Glomerular endothelial cell (primary cell): ENCODE measurements at places on chromosomes 12 and 14. TPM values are rescaled to one million over a fixed set of nuclear protein-coding genes. Genes with fewer than 3 reads are reported as not detected.

ITGA7 gene
- total RNA-seq: 0.18 and 0.82 TPM in 2 replicates

GPR135 gene
- 0.97 and 4.8 TPM in 2 replicates for total RNA-seq

LHX5 gene
- total RNA-seq: not detected in 2 replicates

MED6 gene
- 24.0 and 26.8 TPM in 2 replicates for total RNA-seq

SGPP1 gene
- total RNA-seq: 10.3 and 13.2 TPM in 2 replicates

PMEL gene
- total RNA-seq: 0.58 and 1.1 TPM in 2 replicates

ESPL1 gene
- 2.6 and 4.8 TPM in 2 replicates for total RNA-seq

HEBP1 gene
- total RNA-seq: 37.2 and 57.1 TPM in 2 replicates

TEX22 gene
- total RNA-seq: 0.15 and 0.18 TPM in 2 replicates

INHBE gene
- total RNA-seq: not detected in 2 replicates

DNA sequence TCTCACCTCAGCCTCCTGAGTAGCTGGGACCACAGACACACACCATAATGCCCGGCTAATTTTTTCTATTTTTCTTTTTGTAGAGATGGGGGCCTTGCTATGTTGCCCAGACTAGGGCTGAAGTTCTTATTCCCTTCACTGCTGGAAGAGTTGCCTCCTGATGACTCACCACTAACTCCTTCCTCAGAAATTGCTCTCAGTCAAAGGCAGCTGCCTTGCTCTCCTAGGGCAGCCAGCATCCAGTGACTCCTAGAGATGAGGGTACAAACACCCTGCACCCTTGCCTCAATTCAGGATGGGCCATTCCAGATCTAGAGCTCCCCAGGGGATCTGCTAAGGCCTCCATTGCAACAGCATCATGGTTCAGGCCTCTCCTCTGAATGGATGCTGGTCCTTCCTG lies 54.0 kb upstream of the RASSF8 start:
- no peak for DNase-seq

DNA sequence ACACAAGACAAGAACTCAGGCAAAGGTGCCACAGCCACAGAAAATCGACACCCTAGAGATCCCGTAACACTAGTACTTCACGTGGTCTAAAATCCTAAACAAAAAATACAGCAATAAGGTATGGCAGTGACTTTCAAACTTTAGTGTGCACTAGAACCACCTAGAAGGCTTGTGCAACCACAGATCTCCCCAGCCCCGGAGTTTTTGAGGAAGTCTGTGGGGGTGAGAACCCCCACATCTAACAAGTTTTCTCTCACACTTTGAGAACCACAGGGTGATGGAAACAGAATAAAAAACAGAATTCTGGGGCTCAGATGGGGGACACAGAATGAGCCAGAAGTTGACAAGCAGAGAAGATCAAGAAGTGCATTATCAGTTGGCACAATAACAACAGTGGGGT lies 254.0 kb downstream of the ANO6 start:
- DNase-seq: no peak

GRCh38 chr12:52884526-52885293 lies 20.2 kb downstream of the KRT8 start:
- DNase-seq: no peak

GRCh38 chr12:11685716-11686115 lies 36.2 kb downstream of the ETV6 start:
- DNase-seq: no peak

GRCh38 chr14:38710881-38711280 lies 392.2 kb downstream of the SEC23A start:
- no peak for DNase-seq

DNA sequence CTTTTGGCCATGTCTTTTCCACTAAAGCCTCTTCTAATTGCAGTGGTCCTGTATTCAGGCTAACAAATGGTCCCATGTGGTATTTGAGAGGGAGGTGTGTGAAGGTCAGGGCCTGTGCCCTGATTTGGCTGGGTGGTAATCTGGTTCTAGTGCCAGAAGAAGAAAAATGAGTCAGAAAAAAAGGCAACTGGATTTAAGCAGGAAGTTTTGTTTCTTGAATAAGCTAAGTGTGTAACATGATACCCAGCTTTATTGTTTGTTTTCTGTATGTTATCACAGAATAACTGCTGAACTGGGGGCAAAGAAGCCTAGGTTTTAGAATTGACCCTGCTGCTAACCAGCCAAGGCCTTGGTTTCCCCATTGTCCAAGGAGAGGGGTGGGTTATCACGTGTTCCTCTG lies 134.0 kb downstream of the ANO6 start:
- no peak for DNase-seq

DNA sequence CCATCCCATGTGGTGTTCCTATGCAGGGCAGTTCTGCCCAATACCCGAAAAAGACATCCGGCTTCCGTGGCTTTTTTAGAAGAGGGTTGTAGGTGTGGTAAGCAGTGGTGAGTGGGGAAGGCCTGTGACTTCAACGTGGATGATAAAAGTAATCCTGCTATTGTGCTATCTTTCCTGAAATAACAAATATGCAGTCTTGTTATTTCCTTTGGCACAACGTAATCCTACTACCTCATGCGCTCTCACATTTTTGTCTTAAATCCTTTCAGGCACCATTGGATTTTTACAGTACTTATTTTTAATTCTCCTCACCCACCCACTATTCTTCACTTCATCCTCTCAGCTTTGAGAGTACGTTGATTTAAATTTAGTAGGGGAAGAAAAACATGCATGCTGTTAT lies 96.8 kb downstream of the IPO8 start:
- no peak for DNase-seq

DNA sequence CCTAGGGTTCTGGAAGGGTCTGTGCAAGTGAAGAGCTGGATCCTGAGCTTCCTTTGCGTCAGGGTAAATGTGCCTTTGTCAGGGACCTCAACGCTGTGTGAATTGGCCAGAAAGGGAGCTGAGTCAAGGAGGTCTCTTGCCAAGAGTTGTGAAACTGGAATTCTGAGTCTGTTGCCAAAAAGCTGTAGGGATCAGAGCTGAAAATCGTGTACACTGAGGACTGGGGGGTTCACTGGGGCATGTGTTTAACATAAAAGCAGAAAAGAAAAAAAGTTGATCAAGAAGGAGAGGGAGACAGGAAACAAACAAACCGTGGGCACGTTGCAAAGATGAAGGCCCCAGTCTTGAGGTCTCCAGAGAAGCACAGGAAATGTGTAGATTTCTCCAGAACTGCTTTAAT lies 1081.5 kb downstream of the VRK1 start:
- no peak for DNase-seq

DNA sequence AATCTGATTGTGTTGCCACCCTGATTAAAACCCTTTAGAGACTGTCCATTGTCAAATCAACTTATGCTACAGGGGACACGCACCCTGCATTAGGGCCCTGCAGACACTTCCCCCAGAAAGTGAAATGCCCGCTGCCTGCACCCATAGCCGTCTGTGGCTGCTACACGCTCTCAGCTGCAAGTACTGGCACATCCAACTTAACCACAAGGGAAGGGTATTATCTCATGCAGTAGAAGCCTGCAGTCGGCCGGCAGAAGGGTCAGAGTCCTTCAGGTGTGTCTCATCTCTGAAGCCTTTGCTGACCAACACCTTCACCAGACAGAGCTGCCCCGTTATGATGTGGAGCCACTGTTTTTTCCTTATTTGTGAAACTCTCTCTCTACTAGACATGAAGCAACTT lies 20.8 kb downstream of the CFAP251 start:
- no peak for DNase-seq

- no peak for DNase-seq
These were observed 105.2 kb downstream of the BBS10 start for GRCh38 chr12:76242813-76243550.

DNA sequence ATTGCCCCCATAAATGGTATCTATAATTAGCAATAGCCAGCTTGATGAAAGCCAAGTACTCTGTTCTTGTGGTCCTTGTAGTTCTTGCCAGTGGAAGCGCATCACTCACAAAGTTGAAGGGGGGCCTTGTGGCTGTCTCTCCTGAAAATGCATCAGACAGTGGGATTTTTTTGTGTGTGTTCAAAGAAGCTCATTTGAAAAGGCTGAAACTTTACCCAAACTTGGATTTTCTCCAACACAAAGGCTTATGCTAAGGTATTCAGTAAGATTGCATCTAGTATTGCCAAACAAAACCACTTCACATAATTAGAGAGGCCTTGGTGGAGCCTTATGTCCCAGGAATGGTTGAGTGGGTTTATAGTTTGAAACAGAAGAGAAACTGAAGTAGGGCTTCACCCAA lies 216.7 kb upstream of the TMTC1 start:
- no peak for DNase-seq

- DNase-seq: no peak
These were observed 33.6 kb downstream of the CTSG start for GRCh38 chr14:24542346-24542936.

- DNase-seq: no peak
These were observed 1134.6 kb downstream of the BCL11B start for GRCh38 chr14:98137131-98138025.

GRCh38 chr14:56715938-56716337 lies 94.3 kb downstream of the OTX2 start:
- no peak for DNase-seq

DNA sequence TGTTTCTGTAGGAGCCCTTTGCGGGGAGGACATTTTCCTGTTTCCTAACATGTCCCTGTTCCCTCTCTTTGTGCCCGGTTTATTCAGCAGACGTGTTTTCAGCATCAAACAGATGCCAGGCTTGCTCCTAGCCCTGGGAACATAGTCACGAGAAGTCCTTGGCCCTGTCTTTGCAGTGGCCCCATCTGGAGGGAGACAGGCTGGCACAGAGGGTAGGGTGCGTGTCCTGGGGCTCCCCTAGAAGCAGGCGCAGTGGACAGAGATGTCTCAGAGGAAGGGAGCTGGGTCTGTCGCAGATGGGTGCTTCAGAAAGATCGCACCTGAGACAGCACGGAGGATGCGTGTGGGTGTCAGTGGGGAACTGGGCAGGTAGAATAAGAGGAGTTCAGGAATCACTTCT lies 75.0 kb upstream of the DYNC1H1 start:
- DNase-seq: no peak
